ENCODE measurements at places on chromosomes 5 and 9.

DNA sequence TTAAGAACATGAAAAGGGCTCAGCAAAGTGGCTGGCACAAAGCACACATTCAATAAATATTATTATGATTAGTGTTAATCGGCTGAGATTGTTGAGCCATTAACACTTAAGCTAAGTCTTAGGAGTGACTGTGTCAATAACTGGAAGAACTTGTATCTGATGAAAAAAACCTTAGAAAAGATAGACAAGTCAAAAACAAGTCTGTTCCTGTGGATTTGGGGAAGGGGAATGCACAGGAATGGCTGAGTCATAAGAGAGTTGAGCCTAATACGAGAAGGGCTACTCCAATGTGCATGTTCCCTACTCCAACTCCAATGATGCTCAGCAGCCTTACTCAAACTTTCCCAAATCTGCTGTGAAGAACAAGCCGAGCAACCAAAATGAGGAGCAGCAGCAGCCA, 53.9 kb downstream of the MED27 start:
- DNase-seq: no peak

GRCh38 chr9:74503219-74503618, 6.1 kb downstream of the RORB start:
- DNase-seq: no peak

DNA sequence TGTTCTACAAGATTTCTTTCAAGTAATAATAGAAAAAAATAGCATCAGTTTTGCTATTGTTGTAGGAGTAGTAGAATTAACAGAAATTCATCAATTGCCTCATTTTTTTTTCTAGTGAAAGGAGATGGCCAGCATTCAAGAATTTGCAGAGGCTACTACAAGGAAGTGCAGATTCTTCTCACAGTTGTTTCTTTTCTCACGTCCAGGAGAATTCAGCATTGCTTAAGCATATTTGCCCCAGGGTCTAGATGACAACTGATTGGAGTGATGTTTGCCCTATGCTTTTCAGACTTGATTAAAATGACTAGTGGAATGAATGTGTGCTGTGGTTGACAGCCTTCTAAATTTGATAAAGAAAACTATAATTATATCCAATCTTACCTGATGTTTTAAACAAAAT, 46.6 kb upstream of the SLC12A2 start:
- no peak for DNase-seq

- DNase-seq: no peak
Measured at GRCh38 chr5:149280802-149281201, 9.1 kb downstream of the AFAP1L1 start.

DNA sequence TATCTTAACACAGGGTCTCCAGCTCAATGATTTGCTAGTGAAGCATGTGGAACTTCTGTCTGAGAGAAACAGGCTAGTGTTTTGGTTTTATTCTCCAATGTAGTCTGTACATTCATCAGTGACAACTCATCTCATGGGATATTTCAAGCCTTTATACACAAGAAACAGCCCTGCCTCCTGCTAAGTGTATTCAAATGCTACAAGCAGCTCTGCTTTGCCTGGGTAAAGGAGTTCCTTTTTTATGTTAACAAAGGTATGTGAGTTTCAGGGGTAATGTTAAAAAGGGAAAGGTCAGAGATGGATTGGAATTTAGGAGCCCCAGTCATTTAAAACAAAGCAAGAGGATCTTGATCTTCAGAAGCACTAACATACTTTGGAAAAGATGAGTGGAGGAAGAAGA, 498.7 kb downstream of the ISL1 start:
- DNase-seq: no peak

GRCh38 chr5:135353952-135354721, 44.9 kb downstream of the MACROH2A1 start:
- no peak for DNase-seq

- no peak for DNase-seq
Measured at GRCh38 chr5:107424491-107424890, 246.2 kb downstream of the EFNA5 start.

DNA sequence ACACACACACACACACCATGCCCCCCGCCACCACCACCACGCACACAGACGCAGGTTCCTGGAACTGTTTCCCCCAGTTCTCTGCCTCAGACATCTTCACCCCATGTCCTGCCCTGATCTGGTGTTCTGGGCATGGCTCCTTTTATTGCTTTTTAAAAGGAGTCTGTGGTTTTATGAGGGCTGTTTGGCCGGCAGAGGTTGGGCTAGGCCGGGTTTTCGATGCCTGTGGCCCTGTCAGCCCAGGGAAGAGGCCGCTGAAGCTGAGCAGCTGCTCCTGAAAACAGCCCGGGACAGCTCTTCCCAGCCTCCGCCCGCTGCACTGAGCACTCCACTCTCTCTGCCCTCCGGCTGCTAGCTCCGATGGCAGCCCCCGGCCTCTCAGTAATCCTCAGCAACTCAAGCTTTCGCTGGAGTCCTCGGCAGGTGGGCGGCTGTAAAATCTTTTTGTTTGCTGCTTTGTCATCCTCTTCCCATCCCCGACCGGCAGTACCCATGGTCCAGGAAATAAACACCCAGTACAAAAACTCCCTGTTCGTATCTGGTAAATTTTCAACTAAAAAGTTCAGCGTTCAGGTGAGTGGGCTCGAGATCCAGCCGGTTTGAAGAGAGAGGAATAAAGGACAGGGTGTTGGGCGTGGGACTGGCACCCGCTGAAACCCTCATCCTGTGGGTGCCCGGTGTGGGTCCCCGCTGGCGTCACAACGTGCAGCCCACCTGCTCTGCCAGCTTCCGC, 103.0 kb upstream of the ERCC6L2 start:
- DNase-seq: no peak

DNA sequence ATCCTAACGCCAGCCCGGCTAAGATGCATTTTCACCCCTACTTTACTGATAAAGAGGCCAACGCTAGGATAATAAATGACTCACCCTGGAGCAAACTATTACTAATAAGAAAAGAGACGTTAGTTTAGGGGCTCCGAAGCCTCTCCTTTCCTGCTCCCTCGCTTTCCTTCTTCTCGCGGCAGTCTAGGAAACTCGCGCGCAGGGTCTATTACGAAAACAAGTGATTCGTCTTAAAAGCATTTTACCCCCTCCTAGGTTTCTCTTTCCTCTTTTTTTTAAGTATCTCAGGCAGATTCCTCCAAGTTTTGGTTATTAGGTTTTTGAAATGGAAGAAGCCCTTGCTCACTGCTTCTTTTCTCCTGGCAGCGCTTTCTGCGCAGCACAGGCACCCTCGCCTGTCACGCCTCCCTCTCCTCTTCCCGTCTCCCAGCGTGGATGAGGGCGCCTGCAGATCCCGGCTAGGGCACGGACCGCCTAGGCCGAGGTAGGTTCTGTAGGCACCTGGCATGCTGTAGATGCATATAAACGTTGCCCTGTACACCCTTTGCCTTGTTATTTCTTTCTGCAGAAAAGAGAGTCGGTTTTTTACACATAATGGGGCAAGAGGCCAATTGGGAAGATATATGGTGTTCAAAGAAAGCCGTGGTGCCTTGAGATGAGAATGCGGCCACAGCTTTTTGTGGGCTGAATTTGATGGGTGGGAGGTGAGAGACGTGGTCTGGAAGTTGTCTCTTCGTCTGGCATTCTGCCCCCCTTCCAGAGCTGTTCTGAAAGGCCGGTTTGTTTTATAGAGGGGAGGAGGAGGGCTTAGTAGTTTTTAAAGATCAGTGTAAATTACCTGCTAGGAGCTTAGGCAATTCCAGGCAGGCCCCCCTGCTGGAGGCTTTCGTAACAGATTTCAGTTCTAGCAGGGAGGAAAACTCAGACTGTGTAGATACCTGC, 983 bp downstream of the GCNT1 start:
- DNase-seq: no peak

DNA sequence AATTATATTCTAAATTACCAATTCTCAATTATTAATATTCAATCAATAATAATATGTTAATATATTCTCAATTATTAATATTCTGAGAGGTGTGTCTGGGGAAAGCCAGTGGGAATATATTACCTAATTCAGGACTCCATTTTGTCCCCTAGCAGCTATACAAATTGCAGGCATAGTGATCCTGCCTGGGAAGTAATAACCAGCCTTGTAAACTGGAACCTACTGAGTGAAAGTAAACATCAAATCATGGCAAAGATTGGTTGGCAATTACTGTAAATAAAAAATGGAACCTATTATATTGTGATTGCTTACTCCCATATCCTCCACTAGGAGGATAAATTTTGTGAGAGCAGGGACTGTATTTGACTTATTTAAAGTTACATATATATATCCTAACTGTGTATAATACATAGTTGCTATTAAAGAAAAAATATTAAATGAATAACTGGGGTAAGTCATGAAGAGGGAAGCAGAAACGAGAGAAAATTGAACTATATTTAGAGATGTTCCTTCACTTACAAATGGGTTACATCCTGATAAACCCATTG, 150.5 kb upstream of the ELL2 start:
- DNase-seq: no peak

- DNase-seq: no peak
Measured at GRCh38 chr9:135209136-135209535, 121.7 kb downstream of the OLFM1 start.

- DNase-seq: no peak
Measured at GRCh38 chr5:138986186-138986800, 111.2 kb upstream of the LRRTM2 start.

DNA sequence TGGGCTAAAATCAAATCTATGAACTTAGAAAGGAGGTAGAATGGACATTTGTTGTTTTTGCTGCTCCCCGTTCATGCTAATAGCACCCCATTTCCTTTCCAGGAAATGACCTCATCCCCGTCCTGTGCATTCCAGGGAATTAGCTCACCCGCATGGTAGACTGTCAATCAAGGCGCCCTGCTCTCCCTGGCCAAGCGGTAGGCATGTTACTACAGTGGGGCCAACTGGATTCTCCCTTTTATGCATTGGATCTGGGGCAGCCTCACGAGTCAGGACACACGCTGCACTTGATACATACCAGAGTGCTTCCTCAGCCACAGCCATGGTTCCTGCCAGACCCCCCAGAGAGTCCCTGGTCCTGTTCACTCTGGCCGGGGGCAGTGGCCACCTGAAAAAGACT, 111.0 kb upstream of the PTCH1 start:
- no peak for DNase-seq

DNA sequence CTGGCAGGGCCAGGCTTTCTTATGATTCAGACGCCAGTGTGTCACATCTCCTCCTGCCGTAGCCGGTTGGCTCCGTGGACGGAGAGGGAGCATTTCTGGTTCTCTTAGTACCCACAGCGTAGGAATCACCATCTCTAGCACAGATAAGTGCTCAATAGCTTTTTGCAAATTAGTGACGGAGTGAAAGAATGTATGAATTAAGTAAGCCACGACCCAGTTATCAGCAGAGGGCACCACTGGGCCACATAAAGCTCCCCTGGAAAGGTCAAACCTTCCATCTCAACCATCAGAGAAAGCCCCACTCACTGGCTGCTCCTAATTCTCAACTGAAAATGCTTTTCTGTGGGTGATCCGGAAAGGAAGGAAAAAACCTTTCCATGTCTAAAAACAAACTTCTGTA, 317.0 kb upstream of the ADCY2 start:
- DNase-seq: no peak

GRCh38 chr5:84480873-84481637, 96.4 kb upstream of the EDIL3 start:
- DNase-seq: no peak

- DNase-seq: no peak
Measured at GRCh38 chr9:118670011-118670953, 699.0 kb downstream of the BRINP1 start.

GRCh38 chr9:68804911-68805889, 100.2 kb downstream of the PIP5K1B start:
- DNase-seq: no peak

GRCh38 chr9:17484906-17485305, 94.0 kb upstream of the SH3GL2 start:
- no peak for DNase-seq

- DNase-seq: no peak
Measured at GRCh38 chr5:125584140-125584520, 837.7 kb upstream of the ZNF608 start.

- DNase-seq: no peak
Measured at GRCh38 chr5:116377276-116378006, 197.2 kb downstream of the SEMA6A start.

DNA sequence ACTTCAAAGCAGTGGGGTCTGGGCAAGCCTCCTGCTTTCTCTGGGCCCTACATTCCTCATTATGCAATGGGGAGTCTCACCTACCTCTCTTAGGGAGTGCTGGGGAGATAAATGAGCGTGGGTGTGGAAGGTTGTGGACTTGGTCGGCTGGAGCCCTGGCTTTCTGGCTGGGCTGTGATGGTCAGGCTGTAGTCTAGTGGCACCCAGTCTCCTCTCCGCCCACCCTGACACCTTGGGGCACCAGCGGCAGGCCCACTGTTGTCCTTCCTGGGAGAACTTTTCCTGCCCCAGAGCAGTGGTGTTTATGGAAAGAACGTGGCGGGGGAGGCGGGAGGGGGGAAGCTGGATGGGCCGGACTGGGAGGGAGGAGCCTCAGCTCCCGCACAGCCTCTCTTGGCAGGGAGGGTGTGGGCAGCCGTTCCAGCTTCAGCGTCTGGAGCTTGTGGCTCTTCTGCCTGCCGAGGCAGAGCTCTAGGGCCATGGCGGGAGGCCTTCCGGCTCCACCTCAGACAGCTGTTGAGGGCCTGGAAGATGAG, 4.1 kb downstream of the PTGS1 start:
- DNase-seq: no peak

GRCh38 chr9:97880336-97880735, 27.3 kb downstream of the FOXE1 start:
- no peak for DNase-seq

DNA sequence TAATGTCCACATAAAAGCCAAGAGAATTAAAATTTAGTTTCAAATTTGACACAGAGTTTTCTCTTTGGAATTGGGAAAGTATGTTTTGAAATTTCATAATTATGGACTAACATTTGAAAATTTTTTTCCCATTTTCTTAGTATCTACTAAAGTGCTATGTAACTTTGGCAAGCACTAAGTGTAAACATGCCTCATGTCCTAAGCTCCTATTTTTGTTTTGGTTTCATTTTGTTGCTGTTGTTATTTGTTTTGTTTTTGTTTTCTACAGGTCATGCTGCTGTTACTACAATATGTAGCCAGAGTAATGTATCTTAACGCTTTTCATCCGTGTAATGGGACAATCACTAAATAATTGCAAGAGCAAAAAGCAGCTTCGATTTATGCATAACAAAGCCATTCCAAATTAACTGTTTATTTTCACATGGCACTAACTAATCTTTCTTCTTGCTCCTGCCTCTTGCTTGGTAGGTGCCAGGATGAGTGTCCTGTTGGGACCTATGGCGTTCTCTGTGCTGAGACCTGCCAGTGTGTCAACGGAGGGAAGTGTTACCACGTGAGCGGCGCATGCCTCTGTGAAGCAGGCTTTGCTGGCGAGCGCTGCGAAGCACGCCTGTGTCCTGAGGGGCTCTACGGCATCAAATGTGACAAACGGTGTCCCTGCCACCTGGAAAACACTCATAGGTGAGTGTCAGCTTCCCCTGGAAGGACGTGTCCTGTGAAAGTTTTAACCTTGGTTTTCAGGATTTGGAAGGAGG, 107.3 kb upstream of the PRRC1 start:
- DNase-seq: no peak

DNA sequence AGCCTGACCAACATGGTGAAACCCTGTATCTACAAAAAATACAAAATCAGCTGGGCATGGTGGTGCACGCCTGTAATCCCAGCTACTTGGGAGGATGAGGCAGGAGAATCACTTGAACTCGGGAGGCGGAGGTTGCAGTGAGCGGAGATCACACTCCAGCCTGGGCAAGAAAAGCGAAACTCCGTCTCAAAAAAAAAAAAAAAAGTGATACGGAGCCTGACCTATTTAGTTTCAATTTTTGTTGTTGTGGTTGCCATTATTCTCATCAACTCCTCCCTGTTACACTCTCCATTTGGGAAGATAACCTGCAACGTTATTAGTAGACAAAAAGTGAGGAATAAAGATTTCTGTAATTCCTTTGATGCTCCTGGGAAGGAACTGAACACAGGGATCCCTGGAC, 1.3 kb downstream of the STOM start:
- DNase-seq: no peak

GRCh38 chr5:169649486-169649885, 12.4 kb downstream of the DOCK2 start:
- DNase-seq: no peak
